ENCODE measurements at places on chromosomes 4 and X.

- DNase-seq: no peak
These were observed 59.6 kb downstream of the DCX start for GRCh38 chrX:111352424-111352823.

GRCh38 chr4:71231129-71232055, 107.4 kb upstream of the SLC4A4 start:
- DNase-seq: no peak

DNA sequence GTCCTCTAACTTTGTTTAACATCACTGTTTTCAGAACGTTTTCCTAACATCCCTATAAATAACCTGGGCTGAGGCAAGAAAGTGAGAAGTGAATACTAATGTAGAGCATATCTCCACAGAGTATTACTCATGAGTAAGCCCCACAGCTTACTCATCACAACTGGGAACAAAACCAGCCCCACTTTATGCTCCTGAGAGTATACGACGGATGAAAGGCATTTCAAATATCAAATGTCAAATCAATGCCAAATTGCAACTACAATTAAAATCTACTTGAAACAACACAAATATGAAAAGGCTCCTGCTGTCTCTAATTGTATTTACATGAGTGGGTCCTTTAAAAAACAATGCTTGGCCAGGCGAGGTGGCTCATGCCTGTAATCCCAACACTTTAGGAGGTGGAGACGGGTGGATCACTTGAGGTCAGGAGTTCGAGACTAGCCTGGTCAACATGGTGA, 41.2 kb downstream of the SH3RF1 start:
- no peak for DNase-seq

DNA sequence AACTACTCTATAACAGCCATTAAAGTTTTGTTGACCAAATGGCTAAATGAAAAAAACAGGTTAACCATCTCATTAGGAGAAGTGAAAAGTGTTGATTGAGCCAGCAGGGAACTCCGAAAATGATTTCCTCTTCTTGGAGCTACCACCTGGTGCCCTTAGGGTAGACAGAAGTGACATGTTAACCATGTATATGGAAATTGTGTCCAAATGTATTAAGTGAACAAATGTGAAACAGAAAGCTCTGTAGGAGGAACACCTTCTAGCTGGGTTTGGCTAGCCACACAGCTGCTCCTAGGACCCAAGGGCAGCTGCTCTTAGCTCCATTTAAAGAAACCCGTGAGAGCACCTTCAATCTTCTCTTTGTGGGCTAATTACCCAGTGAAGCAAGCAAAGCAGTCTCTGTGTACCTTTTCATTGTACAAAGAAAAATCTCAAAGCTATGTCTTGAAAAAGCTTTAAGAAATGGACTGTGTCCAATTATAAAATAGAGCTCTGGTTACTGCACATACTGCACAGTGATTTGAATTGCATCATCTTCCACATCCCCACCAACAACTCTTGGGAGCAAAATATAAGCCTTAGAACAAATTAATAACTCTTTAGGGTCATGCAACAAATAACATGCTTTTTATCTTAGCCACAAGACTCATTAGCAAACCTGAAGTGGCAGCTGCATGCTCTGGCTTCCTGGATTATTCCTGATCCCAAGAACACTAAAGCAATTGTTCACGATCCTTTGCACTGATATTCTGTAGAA, 59.2 kb upstream of the PARM1 start:
- DNase-seq: no peak

- no peak for DNase-seq
These were observed 41.2 kb downstream of the COL4A6 start for GRCh38 chrX:108396986-108397385.

- DNase-seq: no peak
These were observed at the start of gene NAT8L for GRCh38 chr4:2059046-2059725. NAT8L (plus strand) TSS chr4:2059327; CDS start chr4:2059512, 185 bp downstream.

DNA sequence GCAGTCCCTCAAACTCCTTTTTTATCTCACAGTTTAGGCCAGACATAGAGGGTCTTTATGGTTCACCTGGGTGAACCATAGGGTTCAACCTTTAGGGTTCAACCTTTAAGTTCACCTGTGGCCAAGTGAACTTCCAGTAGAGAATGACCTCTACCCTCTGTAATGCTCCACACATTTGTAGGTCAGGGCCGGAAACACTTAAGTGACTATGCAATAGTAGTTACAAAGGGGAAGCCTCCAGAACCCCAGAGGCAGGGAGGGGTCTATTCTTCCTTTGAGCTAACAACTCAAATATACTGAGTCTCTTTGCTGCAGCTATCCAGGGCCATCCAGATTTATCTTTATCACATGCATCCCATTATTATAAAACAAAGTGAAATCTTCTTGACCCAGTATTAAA, 100.0 kb downstream of the LARP1B start:
- DNase-seq: no peak

GRCh38 chr4:93346840-93347239, 481.7 kb upstream of the ATOH1 start:
- DNase-seq: no peak

DNA sequence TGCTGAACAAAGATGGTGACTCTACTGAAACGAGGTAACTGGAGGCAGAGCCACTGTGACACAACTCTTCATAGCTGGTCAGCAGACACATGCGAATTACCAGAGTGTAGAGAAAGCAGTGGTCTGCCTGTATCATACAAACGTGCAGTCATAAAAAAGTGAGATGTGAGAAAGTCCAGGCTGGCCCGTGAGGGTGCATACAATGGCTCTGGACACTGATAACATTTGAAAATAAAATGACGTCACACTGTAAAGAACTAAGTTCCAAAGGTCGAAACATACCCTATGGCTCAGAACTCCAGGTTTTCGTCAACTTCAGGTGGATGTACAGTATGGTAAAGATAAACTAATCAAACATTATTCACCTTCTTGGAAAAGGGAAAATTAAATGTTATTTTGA, 95.7 kb downstream of the SHISA3 start:
- no peak for DNase-seq

GRCh38 chr4:121668368-121669162, 28.2 kb downstream of the ANXA5 start:
- no peak for DNase-seq

- DNase-seq: no peak
These were observed 192.2 kb downstream of the FGF13 start for GRCh38 chrX:138519296-138519695.

- no peak for DNase-seq
These were observed 2.3 kb downstream of the S100P start for GRCh38 chr4:6695660-6696610.

- no peak for DNase-seq
These were observed 132.8 kb upstream of the KLF3 start for GRCh38 chr4:38531141-38531727.

GRCh38 chrX:46308110-46308509, 237.1 kb downstream of the ZNF674 start:
- no peak for DNase-seq

DNA sequence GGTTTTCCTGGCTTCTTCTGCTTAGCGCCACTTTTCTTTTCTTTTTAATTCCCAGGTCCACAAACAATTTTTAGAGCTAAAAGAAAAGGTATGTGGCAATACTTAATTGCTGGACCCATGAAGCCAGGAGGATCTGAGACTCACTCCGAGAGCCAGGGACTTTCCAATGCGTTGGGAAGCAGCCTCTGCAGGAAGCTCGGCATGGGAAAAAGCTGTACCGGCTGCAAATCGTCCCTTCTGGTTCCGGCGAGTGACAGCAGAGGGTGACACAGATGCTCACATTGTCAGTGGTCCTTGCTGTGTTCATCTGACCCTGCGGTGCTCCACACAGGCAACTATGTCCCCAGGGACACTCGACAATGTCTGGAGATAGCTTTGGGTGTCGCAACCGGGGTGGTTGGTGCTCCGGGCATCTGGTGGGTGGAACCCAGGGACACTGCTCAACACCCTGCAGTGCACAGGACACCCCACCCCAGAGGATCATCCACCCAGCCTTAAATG, 164.0 kb downstream of the PRKX start:
- DNase-seq: no peak

- DNase-seq: no peak
These were observed 7.5 kb upstream of the WFS1 start for GRCh38 chr4:6262176-6262575.

- DNase-seq: no peak
These were observed 31.5 kb upstream of the HTRA3 start for GRCh38 chr4:8238036-8238511.

DNA sequence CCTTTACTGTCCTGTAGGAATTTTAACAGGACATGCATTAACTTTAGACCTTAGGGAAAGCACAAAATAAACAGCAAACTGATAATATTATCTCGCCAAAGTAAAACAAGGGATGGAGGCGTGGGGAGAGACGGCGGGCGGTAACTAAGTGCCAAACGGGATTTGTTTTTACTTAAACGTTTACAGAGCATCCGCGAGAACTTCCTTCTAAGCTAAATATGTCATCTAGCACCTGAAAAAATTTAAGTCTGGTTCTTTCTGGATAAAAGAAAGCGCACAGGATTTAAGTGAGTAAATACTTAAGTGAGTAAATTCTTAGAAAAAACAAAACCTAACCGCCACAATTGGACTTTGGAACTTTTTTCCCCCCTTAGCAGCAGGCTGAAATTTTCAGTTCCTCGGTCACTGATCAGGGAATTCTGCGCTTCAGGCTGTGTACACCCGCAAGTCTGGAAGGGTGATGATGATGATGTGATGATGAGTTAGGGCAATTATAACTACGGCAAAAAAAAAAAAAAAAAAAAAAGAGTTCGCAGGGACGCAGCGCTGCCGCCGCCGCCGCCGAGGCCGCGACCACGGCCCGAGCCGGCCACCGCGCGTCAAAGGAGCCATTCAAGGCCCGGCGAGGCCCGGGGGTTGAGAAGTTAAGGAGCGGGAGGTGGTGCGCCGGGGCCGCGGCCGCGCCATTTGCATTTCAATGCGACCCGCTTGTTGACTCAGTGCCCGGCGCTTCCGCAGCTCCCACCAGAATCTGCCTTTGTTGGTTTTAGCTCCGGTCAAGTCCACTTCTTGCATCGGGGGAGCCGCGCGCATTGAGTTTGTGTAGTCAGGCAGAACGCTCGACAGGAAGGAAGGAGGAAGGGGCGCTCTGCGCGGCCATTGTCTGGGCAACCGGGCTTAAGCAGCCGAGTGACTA, 108.8 kb downstream of the SPRY1 start:
- DNase-seq: peak; percentile 10

Measured in GM12892 (cell line).